Activated T-helper 17 cell treated with anti-CD3 and anti-CD28 coated beads, Interleukin-2, amount 50 U/mL, for 72 hours (primary cell): ENCODE measurements at places on chromosomes 2 and 18. TPM values are rescaled to one million over a fixed set of nuclear protein-coding genes. Genes with fewer than 3 reads are reported as not detected.

The IDH1 gene
- total RNA-seq, result 17.0 TPM

DNA sequence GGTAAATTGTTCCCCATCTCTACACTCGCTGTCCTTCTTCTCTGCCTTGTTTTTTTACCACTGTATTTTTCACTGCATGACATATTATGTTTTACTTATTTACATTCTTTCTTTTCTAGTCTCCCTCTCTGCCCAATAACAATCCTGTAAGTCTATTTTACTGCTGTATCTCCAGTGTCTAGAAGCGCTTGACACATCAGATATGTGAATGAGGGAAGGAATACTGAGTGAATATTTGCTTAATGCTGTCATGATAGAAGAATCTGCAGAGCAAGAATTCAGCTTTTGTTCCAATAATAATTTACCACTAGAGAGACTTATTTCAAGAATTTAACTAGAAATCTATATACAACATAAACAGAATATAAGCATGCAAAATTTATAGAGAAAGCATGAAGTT is 99.5 kb downstream of the GALNT13 start:
- no peak for ATAC-seq

- no peak for ATAC-seq
Observed at GRCh38 chr18:55587418-55588110, 428 bp downstream of the TCF4 start.

The FBXO15 gene
- total RNA-seq, result 0.35 TPM
